ENCODE measurements at places on chromosomes 4 and X.

- no peak for DNase-seq
Observed at GRCh38 chr4:173498023-173498422, 32.0 kb downstream of the HAND2 start.

GRCh38 chrX:118225711-118226428 lies 109.3 kb upstream of the KLHL13 start:
- peak; percentile 64 for DNase-seq

DNA sequence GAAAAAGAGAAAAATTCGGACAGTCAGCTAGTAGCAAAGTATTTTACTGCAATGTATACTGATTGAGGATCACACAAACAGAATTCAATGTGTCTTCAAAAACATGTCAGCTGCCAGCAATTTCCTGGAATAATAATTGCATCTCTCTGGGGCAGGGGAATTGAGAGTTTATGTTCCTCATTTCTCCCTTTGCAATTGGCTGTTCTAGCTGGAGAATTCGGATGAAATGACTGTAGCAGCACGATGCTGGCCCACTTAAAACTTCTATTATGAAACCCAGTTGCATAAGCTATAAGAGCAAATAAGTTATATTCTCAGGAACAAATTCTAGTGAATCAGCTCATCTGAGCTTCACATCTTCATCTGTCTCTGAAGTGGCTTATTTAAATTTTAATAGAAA lies 99.9 kb upstream of the CPEB2 start:
- no peak for DNase-seq

DNA sequence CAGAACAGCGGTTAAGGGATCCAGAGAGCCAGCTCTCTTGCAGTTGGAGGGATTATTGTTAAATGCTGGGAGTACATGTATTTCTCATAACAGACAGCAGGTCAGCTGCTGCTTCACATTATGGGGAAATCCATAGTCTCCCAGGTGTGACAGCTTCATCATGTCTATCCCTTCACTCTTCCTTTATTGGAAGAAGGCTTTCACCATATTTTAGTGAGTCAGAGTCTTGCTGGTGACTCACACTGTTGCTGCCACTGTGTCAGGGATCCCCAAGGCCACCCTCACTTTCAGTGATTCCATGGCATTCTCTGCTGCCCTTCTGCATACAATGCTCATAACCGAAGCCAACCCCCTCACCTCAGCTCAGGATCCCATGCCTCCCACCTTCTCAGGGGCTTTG lies 32.9 kb upstream of the PAGE5 start:
- no peak for DNase-seq

DNA sequence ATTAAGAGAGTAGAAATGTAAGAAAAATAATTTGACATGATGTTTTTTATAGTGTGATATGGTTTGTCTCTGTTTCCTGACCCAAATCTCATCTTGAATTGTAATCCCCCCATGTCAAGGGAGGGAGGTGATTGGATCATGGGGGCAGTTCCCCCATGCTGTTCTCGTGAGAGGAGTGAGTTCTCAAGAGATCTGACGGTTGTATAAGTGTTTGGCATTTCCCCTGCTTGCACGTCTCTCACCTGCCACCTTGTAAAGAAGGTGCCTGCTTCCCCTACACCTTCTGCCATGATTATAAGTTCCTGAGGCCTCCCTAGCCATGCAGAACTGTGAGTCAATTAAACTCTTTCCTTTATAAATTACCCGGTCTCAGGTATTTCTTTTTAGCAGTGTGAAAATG lies 34.8 kb upstream of the EXOC1L start:
- no peak for DNase-seq

- DNase-seq: peak; percentile 34
Observed at GRCh38 chr4:37389967-37390580, 145.5 kb downstream of the NWD2 start.

DNA sequence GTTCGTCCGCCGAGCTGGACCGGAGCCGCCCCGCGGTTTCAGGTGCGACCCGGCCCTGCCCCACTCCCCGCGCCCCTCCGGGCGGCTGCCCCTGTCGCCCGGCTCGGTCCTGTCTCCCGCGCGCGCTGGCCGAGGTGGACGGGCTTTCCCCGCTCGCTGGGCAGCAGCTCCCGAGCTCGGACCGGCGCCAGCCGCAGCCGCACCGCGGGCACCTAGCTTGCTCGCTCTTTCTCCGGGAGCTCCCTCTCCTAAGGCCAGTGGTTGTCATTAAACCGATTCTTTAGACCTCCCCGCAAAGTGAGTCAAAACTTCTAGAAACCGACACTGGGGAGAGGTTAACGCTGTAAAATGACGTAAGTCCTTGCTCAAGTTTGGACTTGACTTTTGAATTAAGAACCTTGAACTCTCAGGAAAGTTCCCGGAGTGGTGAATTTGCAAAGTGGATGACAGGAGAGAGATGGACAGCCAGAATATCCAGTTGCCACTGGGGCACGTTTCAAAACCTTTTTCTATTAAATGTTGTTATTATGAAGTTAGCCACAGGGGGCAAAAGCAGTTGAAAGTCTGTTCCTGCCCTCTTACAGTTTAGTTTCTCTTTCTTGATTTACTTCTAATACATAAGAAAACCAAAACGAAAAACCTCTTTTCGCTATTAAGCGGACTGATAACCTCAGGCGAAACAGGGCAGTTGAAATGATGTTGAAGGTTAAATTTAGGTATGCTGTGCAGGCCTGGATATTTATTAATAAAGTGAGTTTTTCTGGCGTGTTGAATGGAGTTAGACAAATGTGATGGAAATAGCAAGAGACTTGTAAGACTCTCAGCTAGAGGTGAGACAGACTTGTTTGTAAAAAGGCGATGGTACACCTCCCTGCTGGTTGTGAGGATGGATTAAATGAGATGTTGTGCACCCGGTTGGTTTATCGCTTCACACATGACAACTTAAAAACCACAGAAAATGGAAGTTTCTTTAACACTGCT lies 847 bp downstream of the PI4K2B start:
- peak; percentile 62 for DNase-seq

DNA sequence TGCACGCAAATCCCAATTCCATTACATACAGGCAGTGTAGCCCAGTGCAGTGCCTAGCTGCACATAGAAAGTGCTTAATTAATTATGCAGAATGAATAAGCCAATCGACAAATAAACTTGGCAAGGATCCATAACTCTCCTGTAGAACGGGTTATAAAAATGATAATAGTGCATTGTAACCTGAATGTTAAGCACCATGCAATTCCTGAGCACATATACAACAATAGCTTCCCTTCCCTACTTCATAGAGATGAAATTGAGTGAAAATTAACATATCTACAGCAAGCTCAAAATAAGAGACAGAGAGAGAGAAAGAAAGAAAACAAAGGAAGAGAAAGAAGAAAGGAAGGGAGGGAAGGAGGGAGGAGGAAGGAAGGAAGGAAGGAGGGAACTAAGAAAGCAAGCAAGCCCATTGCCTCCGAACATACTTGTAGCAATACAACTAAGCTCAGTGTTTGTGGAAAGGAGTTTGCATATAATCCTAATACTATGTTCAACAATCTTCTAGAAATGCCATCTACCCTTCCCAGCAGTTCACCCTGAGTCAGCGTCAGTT lies 1074.0 kb upstream of the LCORL start:
- no peak for DNase-seq

DNA sequence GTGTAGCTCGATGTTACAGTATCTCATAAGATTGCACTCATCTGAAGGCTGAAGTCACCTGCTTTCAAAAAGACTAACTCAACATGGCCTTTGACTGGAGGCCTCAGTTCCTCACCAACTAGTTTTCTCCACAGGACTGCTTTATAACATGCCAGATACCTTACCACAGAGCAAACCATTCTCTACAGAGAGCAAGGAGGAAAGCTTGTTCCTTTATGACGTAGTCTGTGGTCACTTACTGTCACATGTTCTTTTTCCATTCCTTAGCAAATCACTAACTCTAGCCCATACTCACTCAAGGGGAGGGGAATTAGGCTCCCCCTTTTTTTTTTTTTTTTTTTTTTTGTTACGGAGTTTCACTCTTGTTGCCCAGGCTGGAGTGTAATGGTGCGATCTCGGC lies 3.2 kb downstream of the THAP9 start:
- no peak for DNase-seq

DNA sequence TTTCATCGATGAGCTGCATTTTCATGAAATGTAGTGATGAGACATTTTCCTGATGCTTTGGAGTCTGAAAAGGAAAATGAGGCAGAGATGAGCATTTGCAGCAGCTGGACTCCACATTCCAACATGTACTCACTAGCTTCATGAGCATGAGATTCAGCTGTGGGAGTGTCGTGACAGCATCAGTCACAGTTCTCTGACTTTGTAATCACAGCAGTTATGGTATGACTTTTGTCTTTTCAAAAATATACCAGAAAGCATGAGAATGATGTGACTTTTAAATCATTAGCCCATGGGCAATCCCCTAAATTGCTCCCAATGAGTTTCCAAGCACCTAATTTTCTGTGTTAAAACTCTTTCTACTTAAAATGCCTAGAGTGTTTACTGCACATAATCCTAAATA lies 18.3 kb upstream of the MSL3 start:
- no peak for DNase-seq

DNA sequence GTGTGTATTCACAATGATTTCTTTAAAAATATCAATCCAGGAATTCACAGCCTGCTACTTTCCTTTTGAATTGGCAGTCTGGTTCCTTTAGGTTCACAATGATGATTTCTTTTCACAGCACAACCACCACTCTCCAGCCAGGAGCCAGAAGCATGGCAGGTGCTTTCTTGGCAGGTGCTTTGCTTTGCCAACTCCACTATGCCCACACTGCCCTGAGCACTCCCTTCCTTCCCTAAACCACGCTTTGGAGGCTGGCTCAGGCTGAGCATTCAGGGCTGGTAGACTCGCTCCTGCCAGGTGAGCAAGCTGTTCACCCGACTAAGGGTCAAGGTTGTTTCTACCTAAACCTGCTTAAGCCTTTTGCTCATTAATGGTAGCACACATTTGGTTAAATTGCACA lies 184.5 kb downstream of the SH3KBP1 start:
- DNase-seq: no peak

DNA sequence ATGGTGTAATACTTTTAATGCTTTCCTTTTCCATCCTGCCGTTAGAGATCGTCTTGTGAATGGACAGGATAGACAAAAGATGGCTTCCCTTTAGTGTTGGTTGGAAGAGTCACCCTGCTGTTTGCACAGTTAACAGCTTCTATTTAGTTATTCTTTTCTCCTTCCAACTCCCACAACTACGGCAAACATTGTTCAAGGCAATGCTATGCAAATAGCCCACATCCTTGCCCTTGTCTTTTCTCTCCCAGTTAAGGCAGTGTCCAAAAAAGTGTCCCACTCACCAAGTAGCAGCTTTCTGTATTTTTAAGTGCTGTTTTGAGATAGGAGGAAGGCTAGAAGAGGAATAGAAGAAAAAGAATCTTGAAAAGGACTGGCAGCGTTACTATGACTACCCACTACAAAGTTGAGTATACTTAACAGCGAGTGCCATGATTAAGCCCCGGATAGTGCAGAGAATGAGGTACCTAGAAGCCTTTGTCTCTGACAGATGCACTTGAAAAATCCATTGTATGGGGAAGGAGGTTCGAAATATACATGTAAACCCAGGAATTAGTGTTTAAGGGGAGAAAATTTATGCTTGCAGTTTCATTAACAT lies 12.1 kb upstream of the RUFY3 start:
- DNase-seq: no peak

GRCh38 chr4:85826060-85826678 lies 351.2 kb downstream of the ARHGAP24 start:
- peak; percentile 72 for DNase-seq

- no peak for DNase-seq
Observed at GRCh38 chr4:12139296-12139695, 710.6 kb upstream of the HS3ST1 start.

DNA sequence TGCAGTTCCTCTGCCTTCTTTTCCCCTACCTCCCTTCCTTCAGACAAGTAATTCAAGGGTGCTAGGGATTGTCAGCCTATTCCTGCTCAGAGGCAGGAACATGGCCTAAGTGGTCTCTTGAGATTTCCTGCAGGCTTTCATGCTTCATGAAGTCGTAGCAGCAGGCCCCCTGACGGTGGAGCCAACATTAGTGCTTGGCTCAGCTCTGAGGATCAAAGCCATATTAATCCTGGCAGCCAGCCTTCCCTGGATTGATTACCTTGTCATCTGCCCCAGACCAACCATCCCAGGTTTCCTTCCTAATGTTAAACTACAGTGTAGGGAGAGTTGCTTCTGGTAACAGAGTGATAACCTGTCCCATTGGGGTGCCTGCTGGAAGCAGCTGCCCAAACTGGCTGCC lies 84.1 kb downstream of the SLC16A2 start:
- DNase-seq: peak; percentile 56

GRCh38 chr4:8001564-8002355 lies 62.1 kb upstream of the AFAP1 start:
- DNase-seq: no peak

DNA sequence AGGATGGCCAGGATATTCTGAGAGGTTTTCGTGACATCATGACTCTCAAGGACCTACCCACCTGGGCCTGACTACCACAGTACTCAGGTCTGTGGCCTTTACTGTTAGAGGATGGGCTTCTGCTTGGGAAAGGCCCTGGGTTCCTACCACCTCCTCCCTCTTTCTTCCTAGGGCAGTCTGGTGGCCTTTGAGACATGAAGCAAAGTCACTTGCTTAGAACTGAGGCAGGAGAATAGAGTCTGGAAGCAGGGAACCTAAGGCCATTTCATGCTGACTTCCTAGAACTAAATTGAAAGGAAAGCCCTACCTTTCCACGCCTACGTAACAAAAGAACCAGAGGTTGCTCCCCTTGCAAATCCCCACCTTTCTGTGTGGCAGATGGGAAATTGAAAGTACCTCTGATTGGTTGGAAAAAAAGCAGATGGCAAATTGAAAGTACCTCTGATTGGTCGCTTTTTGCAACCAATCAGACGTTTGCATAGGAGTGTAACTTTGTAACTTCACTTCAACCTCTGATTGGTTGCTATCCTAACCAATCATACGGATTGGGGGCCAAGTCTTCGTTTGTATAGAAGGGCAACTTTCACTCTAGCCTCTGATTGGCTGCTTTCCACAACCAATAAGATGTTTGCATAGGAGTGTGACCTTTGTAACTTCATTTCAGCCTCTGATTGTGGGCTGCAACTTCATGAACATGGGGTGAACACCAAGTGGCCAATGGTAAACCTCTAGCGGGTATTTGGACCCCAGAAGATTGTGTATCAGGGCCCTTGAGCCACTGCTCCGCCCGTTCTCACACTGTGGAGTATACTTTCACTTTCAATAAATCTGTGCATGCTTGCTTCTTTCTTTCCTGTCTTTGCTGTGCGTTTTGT lies 9.9 kb upstream of the AKAP14 start:
- DNase-seq: no peak

DNA sequence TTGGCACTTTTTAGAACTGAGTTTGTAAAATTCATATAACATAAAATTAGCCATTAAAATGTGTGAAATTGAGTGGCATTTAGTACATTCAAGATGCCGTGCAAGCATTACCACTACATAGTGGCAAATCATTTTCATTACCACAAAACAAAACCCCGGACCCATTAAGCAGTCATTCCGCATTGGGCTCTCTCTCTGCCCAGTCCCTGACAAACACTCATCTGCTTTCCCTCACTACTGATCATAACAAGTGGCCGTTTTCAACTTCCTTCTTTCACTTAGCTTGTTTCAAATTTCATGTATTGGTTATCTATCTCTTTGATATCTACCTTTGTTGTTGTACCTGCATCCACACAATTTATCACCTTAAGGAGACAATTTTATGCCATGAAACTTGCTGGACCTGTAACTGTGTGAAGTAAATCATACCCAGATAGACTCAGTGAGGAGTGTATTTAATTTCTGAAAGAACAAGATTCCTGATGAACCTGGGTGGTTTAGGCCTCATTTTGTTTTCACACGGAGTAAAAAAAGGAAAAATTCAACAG lies 202.1 kb downstream of the OR13H1 start:
- peak; percentile 73 for DNase-seq
